ENCODE measurements at places on chromosomes 2 and 18.
A peak's percentile ranks its signal among the peaks of the same experiment; 100 is the strongest.

DNA sequence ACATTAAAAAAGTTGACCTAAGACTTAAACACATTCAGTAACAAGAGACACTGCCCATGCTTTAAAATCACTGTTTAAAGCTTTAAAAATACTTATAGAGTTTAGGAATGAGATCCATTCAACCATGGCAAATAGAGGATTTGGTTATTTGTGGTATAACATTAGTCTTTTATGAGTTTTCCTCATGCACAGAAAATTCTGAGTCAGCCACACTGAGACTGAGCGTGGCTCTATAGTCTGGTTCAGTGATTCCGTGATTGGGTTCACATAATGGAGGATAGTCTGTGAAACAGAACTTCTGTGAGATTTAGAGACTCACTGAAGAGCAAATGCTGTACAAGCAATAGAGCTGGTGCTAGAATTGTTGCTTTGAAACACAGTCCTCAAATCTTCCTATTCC lies 1502.4 kb upstream of the PIK3C3 start:
- DNase-seq, result no peak

GRCh38 chr2:107322416-107322815 lies 436.4 kb upstream of the ST6GAL2 start:
- DNase-seq, result no peak

GRCh38 chr2:205190528-205190927 lies 491.8 kb upstream of the NRP2 start:
- DNase-seq, result no peak

GRCh38 chr2:236131073-236131692 lies 37.0 kb downstream of the GBX2 start:
- DNase-seq, result no peak

GRCh38 chr2:206164261-206164862 lies 4.7 kb downstream of the EEF1B2 start:
- DNase-seq, result peak; percentile 21

DNA sequence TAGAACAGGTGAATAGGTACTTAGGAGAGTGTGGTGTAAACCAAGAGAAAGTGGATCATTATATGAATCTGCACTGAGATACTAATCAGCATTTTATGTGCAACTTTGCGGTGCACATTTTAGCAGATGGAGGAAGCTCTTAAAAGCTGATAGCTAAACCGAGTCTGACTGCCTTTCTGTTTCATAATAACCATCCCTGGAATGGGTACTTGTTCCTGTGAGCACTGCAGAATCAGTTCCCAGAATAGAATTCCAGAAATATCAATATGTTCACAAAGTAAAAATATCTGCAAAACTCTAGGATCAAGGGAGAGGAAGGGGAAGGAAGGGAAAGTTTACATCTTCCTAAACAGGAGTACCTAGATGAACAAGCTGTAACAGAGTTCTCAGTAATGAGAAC lies 432.2 kb upstream of the HNRNPA3 start:
- DNase-seq, result no peak
